ENCODE measurements at places on chromosomes 5 and 9.

DNA sequence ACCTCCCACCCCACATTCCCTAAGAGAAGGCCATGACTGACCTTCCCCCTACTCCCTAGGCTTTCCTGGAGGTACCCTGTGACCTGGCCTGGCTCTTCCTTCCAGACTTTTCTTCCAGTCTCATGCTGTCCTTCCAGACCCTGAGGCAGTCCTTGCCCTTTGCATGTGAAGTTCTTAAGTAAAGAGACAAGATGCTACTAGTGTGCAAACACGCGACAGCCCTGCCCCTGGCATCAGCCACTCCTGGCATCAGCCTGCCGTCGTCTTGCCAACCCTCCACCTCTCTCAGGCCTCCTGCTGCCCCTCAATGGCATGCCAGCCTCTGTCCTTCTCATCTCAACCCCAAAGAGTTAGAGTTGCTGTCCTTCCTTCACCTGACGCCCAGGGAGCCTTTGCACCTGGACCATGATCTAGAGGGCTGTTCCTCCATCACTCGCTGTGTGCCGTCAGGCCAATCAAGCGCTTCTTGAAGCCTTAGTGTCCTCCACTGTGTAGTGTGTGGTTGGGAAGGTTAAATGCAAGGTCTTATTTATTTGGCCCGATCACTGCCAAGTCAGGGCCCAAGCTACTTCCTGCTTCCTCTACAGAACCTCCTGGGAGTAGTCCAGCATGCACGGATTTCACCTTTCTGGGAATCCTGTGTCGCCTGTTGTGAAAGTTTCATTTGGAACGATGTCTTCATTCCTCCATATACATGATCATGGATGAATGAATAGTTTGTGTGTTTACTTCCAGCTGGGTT lies 61.9 kb downstream of the WWC1 start:
- no peak for DNase-seq

- DNase-seq = no peak
These were observed 68.3 kb downstream of the IL6ST start for GRCh38 chr5:55926476-55926875.

DNA sequence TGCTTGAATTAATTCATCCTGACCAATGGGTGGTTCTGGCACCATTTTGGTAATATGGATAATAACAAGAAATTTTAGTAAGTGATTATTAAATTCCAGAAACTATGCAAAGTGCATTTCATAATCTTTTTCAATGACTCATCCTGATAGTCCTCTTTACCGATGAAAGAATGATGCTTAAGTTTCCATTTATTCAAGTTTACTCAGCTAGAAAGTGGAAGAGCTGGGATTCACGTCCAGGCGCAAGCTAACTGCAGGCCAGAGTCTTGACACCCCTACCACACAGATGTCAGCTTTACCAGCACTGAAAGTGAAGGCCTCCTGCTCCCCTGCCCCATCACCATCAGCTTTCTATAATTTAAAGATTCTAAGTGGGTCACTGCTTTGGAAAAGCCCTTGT lies 493.5 kb upstream of the WWC1 start:
- DNase-seq = no peak

GRCh38 chr9:14723301-14723700 lies 768 bp upstream of the CER1 start:
- DNase-seq = no peak

GRCh38 chr5:76325876-76326491 lies 77.1 kb upstream of the IQGAP2 start:
- peak; percentile 43 for DNase-seq

GRCh38 chr5:172361566-172362238 lies 78.1 kb upstream of the UBTD2 start:
- no peak for DNase-seq

DNA sequence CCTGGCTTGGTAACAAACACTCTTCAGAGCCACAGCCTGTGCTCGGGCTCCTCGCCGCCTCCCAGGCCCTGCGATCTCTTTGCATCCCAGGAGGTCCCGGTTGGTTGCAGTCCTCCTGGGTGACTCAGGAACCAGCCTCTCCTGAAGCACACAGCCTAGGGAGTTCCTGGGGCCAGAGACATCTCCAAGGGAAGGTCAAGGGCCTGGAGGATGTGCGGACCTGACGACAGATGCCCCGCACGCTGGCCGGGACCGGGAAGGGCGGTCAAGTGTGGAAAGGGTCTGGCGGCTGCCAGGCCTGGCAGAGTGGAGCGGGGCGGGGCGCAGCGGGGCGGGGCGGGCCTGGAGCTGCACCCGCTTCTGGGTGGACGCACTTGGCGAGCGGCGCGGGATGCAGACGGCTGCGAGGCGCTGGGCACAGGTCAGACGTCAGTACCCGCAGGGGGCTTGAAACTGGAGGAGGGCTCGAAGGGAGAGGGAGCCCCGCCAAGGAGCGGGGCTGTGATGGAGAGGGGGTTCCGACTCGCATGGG lies 45.0 kb upstream of the PRSS3 start:
- no peak for DNase-seq

GRCh38 chr9:97564291-97565175 lies 63.1 kb downstream of the TMOD1 start:
- no peak for DNase-seq

DNA sequence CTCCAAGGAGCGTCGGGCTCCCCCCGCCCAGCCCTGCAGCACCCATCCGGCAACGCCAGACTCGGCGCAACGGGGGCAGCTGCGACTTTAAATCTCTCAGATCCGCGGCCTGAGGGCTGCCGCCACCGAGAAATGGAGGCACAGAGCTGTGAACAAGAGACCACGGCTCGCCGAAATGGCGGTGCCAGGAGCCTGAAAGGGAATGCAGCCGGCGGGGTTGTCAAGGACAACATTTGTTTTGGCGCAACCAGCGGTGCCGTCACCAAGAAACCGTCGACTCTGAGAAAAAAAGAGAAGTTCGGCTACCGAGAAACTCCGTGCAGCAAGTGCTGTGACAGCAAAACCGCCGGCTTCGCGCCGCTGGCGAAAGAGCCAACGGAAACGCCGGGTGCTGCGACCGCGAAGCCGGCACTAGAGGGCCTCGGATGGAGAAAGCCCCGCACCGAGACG lies 2.1 kb upstream of the ANXA2R start:
- peak; percentile 90 for DNase-seq

DNA sequence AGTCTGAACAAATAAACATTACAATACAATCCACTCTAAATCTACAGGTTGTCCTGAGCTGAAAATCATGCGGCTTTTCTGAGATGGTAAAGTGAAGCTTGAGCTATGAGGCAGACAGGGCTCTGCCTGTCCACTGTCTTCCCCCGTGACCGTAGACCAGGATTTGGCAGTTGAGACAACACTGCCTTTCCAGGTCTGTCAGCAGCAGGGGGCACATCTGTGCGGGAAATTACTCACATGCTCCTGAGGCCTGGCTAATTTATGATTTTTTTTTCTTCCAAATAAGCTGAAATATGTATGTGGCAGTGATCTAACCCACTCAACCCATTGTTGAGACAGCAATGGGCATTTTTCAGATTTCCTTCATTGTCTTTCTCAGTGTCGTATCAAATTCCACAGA lies 307.9 kb downstream of the FBXL7 start:
- DNase-seq = no peak

GRCh38 chr9:93032545-93032944 lies 26.0 kb upstream of the SUSD3 start:
- no peak for DNase-seq

GRCh38 chr5:78908173-78909061 lies 76.7 kb downstream of the ARSB start:
- DNase-seq = no peak

- DNase-seq = no peak
These were observed 30.5 kb downstream of the RXRA start for GRCh38 chr9:134356496-134357470.

DNA sequence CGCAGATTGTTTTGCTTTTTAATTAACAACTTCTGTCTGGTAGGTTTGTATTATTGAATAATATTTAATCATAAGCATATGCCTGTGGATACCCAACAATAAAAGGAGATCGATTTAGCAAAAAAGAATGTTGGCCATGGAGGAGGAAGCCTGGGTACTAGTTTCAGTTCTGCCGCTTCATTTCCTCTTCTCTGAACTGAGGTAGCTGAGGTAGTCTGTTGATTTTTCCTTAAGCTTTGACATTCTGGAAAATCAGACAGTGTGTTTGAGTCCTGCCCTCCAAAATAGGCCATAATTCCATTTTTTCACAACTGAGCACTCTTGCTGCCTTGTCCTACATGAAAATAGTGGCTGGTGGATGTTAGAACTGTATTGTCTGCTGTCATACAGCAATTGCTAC lies 6.0 kb upstream of the GPR21 start:
- DNase-seq = no peak

DNA sequence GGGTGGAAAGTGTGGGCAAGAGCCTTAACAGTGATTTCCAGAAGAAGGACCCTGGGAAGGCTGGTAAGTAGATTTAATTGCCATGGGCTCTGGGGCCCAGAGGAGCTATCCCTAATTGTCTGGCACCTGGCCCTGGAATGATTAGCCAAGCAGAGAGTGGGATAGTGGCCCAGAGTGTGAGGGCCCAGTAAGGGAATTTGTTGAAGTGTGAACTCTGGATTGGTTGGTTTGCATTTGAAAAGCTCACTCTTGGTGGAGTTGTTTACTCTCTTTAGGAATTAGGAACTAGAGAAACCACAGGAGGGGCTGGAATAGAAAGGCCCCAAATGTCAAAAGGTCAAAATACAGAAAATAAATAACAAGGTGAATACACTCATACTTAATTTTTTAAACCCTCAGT lies 207.1 kb downstream of the GABRG2 start:
- no peak for DNase-seq

- DNase-seq = no peak
These were observed 20.9 kb downstream of the DUSP1 start for GRCh38 chr5:172749881-172750633.

DNA sequence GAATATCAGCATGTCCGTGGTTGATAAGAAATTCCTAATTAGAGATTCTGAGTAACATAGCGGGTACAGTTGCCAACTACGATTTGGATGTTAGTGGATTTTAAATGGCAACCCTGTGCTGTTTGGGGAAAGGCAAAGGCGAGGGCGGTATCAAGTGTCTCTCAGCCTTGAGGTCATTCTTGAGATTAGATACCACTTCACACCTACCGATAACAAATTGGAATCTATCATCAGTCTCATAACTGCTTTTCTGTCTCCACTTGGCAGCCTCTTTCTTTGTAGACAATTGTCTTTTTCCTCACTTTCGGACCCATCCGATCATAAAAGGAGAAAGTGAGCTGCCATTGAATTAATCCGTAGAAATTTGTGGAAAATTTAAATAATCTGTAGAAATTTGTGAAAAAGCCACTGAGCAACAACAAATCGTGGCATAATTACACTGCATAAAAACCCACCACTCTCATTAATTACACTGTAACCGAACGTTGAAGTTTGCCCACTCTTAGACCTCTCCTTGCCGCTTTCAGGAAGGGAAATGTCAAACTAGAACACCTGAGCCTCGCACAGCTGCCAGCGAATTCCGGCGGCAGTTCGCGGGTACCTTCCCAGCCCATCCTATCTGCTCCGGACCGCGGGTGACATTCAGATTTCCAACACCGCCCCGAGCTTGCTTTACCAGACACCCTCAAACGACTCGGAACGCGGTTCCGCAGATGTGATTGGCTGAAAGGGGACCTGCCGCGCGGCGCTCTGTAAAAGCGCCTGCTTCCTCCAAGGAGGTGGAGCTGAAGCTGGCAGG lies 849 bp upstream of the RGMB start:
- DNase-seq = no peak

DNA sequence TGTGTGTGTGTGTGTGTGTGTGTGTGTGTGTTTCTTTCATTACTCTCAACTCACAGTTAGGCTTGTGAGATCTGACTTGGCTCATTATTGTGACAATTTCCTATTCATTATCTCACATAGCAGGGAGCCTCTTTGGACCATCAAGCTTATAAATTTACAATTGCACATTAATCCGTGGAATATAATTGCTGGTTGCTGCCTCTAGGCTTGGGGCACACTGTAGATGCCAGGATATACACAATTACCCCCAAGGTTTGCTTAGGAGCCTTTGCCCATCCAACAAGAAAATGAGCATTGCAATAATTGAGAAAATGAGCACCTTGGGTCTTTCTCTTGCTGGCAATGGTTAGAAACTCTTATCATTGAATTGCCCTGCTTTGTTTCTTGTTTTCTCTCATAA lies 161.6 kb upstream of the DMRTA1 start:
- no peak for DNase-seq

GRCh38 chr5:151569132-151570046 lies 21.7 kb downstream of the FAT2 start:
- no peak for DNase-seq

DNA sequence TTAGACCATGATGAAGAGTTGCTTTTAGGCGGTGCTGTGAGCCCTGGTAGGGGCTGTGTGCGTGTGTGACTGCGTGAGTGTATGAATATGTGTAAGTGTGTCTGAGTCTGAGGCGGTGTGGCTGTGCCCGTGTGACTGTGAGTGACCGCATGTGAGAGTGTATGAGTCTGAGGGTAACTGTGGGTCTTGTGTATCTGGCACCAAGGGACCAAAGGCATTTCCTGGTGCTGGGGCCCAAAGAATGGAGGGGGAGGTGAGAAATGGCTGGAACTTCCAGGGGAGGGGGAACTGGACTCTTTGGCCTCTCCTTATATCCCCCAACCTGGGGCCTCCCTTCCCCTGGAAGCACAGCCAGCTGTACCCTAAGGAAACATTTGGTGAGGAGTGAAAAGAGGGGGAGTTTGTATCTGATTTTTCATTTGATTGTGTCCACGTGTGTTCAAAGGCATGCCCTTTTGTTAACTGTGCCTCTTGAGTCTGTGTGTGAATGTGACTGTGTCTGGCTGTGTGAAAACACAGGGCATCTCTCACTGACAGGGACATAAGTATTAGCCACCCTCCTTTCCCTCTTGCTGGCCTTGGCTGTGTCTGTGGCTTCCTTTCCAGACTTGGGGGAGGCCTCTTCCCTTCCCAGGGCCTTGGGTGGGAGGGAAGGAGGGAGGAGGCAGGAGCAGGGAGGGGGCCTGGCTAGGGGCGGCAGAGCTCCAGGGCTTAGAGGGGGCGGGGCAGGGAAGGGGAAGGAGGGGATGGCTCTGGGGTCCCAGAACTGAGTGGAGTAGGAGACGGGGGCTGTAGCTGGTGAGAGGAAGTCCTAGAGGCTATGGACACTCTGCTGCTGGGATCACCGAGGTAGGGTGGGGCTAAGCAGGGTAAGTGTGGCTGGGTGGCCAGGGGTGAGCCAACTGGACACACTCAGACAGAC lies 1.4 kb downstream of the IL11RA start:
- no peak for DNase-seq

- DNase-seq = no peak
These were observed 36.6 kb downstream of the UHRF2 start for GRCh38 chr9:6449645-6450044.

- DNase-seq = no peak
These were observed 165.0 kb downstream of the SMARCA2 start for GRCh38 chr9:2180154-2180553.

- DNase-seq = no peak
These were observed 135.4 kb downstream of the ATG10 start for GRCh38 chr5:82107267-82107666.

- DNase-seq = no peak
These were observed 259.1 kb downstream of the MLLT3 start for GRCh38 chr9:20363233-20363632.

- no peak for DNase-seq
These were observed 98.7 kb downstream of the NMUR2 start for GRCh38 chr5:152306386-152306785.

All from central memory CD4-positive, alpha-beta T cell (primary cell).